ENCODE measurements at places on chromosomes 5 and 9.
A peak's percentile ranks its signal among the peaks of the same experiment; 100 is the strongest.

- DNase-seq: no peak
Observed at GRCh38 chr9:87712801-87713277, 13.1 kb upstream of the CTSL start.

DNA sequence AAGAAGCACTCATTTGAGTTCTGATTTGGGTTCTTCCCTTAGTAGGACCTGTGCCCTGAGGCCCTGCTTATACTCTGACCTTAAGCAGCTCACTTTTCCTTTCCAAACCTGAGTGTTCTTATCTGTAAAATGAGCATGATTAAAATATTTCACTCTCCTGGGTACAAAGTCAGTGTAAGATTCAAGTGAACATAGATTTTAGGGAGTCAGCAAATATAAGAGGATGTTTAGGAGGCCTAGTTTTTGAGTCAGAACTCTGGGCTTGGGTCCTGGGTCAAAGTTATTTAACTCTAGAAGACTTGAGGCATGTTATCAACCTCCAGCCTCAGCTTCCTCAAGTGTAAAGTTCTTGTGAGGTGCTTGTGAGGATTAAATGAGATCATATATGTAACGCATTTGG is 8.7 kb upstream of the SPARC start:
- DNase-seq: no peak

DNA sequence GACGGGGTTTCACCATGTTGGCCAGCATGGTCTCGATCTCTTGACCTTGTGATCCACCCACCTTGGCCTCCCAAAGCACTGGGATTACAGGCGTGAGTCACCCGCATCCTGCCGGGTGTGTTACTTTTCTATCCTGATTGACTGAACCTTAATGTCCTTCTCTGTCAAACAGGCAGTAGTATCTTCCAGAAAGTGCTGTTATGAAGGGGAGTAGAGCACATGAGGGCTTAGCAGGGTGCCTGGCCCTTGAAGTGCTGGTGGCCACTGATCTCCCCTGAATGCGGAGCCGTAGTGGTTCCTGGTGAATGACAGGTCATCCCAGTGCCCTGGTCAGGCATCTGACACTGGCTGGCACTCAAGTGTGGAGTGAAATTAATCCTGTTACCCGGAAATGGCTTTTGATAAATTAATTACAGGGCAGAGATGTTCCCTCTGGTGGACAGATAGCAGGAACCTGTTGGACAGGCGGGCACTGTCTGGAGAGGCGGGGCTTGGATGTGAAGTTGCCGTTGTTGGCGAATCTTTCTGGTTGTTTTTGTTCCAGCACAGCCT is 28.4 kb downstream of the PRRC2B start:
- no peak for DNase-seq

- DNase-seq: no peak
Observed at GRCh38 chr9:118236625-118237024, 532.4 kb downstream of the TLR4 start.

DNA sequence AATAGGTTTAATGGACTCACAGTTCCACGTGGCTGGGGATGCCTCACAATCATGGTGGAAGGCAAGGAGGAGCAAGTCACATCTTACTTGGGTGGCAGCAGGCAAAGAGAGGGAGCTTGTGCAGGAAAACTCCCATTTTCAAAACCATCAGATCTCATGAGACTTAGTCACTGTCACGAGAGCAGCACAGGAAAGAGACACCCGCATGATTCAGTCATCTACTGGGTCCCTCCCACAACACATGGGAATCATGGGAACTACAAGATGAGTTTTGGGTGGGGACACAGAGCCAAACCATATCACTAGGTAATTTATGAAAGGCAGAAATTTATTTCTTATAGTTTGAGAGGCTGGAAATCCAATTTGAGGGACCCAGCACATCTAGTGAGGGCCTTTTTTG is 40.0 kb downstream of the MTREX start:
- DNase-seq: no peak

DNA sequence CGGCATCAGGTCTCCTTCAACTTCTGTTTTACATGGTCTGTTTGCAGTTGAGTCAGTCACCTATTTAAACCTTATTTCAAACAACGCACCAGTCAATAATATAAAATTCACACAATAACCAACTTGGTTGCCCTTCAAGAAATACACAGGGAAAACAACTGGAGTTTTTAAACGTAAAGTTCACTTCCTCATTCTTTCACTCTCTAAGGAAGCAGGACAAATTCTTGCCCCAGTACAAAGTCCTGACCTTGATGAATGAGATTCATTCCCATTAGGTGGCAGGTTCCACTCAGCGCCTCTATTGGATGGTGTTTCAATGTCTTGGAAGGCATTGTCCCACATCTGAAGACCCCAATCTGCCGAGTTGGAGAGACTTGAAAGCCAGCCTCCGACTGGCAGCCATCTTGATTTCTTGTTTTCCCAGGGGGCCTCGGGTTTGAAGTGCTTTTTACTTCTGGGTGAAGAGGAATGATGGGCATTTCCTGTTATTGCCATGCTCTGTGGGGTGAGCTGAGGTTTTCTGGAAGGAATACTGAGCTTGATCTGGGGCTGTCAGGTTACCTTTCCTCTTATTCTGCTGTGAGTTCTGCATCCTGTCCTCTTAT is 105.0 kb downstream of the ACER2 start:
- DNase-seq: no peak

- no peak for DNase-seq
Observed at GRCh38 chr5:139660105-139660922, 12.2 kb downstream of the CXXC5 start.

DNA sequence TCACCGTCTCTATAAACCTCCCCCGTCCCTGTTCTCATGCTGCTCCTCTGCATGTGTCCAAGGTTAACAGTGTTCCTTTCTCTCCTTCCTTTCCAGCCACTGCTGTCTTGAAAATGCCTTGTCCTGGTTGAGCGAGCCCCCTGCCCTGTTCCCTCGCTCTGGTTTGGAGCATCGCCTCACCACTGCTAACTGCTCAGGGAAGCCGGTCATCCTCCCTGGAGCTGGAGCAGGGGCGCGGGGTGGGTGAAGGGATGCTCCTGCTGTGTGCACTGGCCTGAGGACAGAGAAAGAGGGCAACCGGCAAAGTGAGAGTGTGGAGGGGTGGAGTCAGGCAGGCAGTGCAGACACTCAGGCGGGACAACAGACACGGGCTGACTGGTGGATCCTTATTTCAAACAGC is 19.4 kb downstream of the UBE2QL1 start:
- peak; percentile 34 for DNase-seq

DNA sequence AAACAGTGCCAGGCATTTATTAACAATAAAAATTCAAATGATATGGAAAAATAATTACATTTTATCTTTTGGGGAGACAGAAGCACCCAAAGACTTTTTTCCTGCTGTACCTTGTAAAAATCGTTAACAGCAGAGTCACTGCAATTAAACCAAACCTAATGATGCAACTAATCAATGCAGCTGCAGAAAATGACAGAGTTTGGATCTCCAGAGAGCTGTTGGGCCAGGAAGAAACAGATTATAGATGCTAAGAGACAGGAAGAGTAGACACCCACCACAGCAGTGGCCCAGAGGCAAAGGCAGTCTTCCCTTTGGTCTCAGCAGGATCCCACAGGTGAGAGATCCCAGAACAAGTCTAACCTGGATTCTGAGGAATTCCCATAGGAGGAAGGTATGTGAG is 53.0 kb downstream of the SPOCK1 start:
- no peak for DNase-seq

GRCh38 chr5:105259581-105260217 is 1697.1 kb upstream of the NUDT12 start:
- DNase-seq: no peak

DNA sequence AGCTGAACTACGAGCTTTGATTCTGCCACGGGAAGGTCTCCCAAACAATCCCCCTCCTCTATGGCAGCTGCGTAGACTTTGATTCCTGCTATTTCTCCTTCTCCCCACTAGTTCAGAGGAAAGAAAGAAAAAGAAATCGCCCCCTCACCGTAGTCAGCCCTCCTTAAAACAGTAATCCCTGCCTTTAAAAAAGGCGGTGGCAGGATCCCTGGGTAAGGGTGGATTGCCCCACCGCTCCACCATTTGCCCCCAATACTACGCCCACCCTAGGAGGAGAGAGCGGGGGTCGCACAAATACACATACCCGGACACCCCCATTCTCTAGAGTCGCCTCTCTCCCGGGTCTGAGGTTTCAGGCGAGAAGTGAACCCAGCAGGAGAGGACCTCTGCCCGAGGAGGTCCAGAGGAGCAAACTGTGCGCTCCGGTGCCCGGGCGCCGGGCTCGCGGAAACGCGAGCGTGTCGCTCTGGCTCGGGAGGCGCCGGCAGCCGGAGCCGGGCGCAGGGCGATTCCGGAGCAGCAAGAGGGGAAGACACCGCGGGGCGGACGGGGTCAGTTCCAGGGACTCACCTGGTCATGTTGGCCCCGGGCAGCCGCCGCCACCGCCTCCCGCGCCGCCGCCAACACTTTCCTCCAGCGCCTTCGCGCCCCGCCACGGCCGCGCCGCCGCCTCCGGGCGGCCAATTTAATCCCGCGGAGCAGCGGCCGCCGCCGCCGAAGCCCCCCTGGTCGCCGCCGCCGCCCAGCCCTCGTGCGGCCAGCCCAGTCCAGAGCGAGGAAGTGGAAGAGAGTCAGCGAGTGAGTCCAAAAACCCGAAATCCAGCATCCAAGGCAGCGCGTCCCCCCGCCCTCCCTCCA is 1057.7 kb upstream of the DMAC1 start:
- peak; percentile 32 for DNase-seq

DNA sequence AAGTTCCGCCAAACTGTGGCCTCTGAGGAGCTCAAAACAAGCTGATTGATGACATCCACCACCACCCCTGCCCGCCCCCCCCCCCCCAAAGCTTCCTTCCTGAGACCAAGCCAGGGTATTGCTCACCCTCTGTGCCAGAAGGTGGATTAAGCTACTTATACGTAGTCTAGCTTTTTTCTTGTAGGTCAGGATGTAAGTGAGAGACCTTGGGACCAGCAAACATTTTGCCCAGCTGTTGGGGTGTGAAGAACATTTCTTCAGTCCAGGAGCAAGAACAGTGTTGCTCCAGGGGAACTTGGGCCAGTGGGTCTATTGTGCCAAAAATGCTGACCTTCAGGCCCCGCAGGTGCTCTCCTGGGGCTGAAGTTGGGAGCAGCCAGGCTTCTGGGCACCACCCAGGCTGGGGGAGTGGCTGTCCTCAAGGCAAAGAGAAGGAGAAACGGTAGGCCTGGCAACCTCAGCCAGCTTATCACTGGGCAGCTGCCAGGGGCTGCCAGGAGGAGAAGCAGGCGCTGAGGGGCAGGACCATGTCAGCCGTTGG is 18.0 kb downstream of the NEURL1B start:
- no peak for DNase-seq

DNA sequence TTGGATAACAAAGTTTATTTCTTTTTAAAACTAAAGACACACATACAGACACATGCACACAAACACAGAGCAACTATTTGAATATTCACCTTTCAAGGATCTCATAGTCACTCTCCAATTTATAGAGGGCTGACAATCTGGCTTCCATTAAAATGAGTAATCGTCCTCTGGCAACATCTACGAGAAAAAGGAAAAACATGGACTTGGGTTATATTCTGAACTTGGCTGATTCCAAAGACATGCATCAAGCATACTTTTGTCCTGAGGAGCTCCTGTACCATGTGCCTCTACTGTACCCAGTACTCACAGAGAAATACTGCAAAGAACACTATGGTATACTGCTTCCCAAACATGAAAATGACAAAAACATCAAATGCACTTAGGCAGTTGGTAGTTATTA is 15.4 kb downstream of the IARS1 start:
- DNase-seq: no peak

GRCh38 chr5:118397236-118397635 is 591.1 kb downstream of the DTWD2 start:
- no peak for DNase-seq
